ENCODE measurements at places on chromosomes 5 and 9. TPM values are rescaled to one million over a fixed set of nuclear protein-coding genes. Genes with fewer than 3 reads are reported as not detected.

DNA sequence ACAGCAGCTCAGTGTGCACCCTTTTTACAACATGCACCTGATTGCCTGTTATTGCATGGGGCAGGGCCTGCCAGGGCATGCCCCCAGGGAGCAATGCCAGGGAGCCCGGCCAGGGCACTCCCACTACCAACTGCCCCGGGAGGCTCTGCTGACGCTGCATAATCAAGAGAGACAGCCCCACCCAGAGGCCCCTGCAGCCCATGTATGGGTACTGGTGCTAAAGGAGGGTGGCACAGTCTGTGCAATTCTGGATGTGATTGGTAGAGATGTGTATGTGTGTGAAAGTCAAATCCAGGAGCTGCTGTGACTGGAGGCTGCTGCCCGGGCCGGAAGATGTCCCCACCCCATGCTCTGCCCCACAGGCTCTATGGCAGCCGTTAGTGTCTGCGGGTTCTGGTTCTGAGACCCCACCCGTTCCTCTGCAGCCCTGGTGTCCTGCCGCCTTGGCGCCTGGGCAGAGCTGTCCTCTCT is 3.9 kb upstream of the NEURL1B start:
- H3K36me3 ChIP-seq: no peaks in the 10 kb centered on the region
- DNase-seq: no peak
- H3K27me3 ChIP-seq: no peaks in the 10 kb centered on the region
- H3K4me1 ChIP-seq: peaks cover 16% of the 10 kb centered on the region
- no peak overlapping the region for H3K4me3 ChIP-seq
- no peak overlapping the region for H3K27ac ChIP-seq

DNA sequence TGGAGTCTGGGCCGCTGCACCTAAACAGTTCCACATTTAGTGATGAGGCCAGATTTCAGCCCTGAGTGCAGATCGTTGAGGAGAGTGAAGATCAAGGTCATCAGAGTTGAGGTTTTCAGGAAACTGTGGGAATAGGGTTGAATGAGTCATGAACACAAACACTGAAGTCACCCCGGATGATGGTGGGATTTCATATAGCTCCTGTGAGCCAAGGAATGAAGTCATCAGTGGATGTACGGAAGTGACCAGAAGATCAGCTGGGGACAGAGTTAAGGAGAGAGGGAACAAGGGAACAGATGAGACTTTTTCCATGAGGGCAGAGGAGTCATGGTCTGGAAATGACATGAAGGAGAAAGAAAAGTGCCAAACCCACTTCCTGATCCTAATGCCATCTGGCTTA is 36.5 kb downstream of the PALM2AKAP2 start:
- peaks cover 36% of the 10 kb centered on the region for H3K4me1 ChIP-seq
- no peaks in the 10 kb centered on the region for H3K27me3 ChIP-seq
- H3K27ac ChIP-seq: peak overlapping the region; percentile 39
- no peak overlapping the region for H3K4me3 ChIP-seq
- no peak for DNase-seq

Gene IL5
- total RNA-seq: not detected

DNA sequence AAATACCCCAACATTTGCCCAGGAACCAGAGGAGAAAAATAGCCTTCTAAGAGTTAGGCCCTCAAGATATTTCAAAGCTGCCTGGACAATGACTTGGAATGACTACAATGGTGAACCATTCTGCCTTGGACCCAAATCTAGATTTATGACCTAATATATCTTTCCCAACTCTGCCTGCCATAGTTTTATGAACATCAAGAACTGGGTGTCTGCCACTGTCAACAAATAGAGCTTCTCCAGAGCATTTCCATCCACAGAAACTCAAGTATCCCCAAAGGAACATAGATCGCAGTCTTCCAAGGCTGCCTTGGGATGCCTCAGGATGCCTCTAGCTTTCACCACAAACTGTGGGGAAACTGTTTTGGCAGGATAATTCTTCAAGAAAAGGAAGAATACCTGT is 48.2 kb upstream of the NFIB start:
- H3K4me1 ChIP-seq: peaks cover 18% of the 10 kb centered on the region
- peaks cover 9% of the 10 kb centered on the region for H3K36me3 ChIP-seq
- H3K27ac ChIP-seq: no peak overlapping the region
- DNase-seq: no peak
- no peak overlapping the region for H3K4me3 ChIP-seq
- no peaks in the 10 kb centered on the region for H3K27me3 ChIP-seq

GRCh38 chr5:83608122-83608521 is 112.5 kb downstream of the HAPLN1 start:
- no peaks in the 10 kb centered on the region for H3K36me3 ChIP-seq
- peak; percentile 14 for DNase-seq
- no peak overlapping the region for H3K4me3 ChIP-seq
- H3K27me3 ChIP-seq: no peaks in the 10 kb centered on the region
- no peak overlapping the region for H3K27ac ChIP-seq

Gene PCDHGB7
- 10.0 TPM for total RNA-seq

GRCh38 chr5:7745882-7746610 is 104.9 kb downstream of the CFAP90 start:
- no peaks in the 10 kb centered on the region for H3K36me3 ChIP-seq
- H3K4me1 ChIP-seq: no peaks in the 10 kb centered on the region
- H3K4me3 ChIP-seq: no peak overlapping the region
- no peak overlapping the region for H3K27ac ChIP-seq

DNA sequence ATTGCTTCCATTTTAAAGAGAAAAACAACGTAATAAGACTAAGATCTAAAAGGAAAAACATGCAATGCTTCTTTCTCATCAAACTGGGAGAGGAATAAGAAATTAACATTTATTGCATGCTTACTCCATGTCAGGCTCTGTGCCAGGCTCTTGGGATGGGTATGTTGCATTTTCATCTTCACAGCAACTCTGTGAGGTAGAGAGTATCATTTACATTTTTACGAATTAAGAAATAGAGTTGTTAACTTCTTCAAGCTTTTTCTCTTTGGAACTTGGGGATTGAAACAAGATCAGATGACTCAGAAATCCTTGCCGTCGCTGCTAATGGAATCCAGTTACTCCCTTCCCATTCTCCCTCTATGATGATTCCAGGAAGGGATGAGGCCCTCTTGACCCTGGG is 39.5 kb downstream of the PDE8B start:
- no peaks in the 10 kb centered on the region for H3K4me1 ChIP-seq
- no peaks in the 10 kb centered on the region for H3K27me3 ChIP-seq
- no peak overlapping the region for H3K4me3 ChIP-seq
- no peaks in the 10 kb centered on the region for H3K36me3 ChIP-seq
- no peak overlapping the region for H3K27ac ChIP-seq
- no peak for DNase-seq

Gene PCDHB5
- 4.4 TPM for total RNA-seq

Gene ITGA2
- 0.92 TPM for total RNA-seq

Gene PCDHB16
- 2.5 TPM for total RNA-seq

Gene SPINK7
- total RNA-seq: not detected

- no peak for DNase-seq
- H3K36me3 ChIP-seq: no peaks in the 10 kb centered on the region
- H3K27me3 ChIP-seq: peaks cover 5% of the 10 kb centered on the region
- H3K4me3 ChIP-seq: no peak overlapping the region
Measured at GRCh38 chr9:121800376-121800775, 148.9 kb downstream of the DAB2IP start.

GRCh38 chr5:56126487-56127179 is 106.5 kb downstream of the ANKRD55 start:
- no peaks in the 10 kb centered on the region for H3K36me3 ChIP-seq
- no peak overlapping the region for H3K27ac ChIP-seq
- no peaks in the 10 kb centered on the region for H3K27me3 ChIP-seq
- H3K4me3 ChIP-seq: no peak overlapping the region
- no peaks in the 10 kb centered on the region for H3K4me1 ChIP-seq

Gene SEC24A
- 8.8 TPM for total RNA-seq

DNA sequence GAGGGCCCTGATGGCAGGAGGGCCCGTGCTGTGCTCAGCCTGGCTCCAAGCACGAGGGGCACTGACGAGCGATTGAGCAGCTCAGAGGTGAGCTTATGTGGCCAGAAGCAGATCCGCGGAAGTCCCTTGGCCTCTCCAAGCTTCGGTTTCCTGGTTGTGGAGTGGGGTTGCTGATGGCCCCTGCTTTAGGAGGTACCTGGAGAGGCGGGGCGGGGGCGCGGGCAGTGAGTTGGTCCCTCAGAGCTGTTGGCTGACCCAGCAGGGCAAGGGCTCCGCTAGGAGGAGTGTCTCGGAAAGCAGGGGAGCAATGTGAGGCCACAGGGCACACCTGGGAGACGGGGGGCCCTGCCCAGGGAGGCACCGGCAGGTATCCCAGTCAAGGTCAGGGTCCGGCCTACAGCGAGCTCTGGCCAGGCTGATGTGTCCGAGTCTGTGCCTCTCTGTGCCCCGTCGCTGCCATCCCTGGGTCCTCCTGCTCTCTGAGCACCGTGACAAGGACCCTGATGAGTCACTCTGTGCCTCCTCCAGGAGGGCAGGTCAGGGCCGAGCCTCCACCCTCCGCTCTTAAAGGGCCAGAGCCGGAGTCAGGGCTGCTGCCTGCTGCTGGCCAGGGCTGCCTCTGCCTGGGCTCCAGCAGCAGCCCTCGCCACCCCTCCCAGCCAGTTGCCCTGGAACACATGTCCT is 14.8 kb downstream of the NCS1 start:
- peaks cover 17% of the 10 kb centered on the region for H3K4me1 ChIP-seq
- no peaks in the 10 kb centered on the region for H3K36me3 ChIP-seq
- no peak for DNase-seq

Gene UGT3A2
- total RNA-seq: not detected

GRCh38 chr5:161547406-161547737 is 847 bp upstream of the GABRB2 start:
- H3K4me3 ChIP-seq: peak overlapping the region; percentile 3
- H3K36me3 ChIP-seq: no peaks in the 10 kb centered on the region
- DNase-seq: no peak
- H3K27me3 ChIP-seq: peaks cover 4% of the 10 kb centered on the region

DNA sequence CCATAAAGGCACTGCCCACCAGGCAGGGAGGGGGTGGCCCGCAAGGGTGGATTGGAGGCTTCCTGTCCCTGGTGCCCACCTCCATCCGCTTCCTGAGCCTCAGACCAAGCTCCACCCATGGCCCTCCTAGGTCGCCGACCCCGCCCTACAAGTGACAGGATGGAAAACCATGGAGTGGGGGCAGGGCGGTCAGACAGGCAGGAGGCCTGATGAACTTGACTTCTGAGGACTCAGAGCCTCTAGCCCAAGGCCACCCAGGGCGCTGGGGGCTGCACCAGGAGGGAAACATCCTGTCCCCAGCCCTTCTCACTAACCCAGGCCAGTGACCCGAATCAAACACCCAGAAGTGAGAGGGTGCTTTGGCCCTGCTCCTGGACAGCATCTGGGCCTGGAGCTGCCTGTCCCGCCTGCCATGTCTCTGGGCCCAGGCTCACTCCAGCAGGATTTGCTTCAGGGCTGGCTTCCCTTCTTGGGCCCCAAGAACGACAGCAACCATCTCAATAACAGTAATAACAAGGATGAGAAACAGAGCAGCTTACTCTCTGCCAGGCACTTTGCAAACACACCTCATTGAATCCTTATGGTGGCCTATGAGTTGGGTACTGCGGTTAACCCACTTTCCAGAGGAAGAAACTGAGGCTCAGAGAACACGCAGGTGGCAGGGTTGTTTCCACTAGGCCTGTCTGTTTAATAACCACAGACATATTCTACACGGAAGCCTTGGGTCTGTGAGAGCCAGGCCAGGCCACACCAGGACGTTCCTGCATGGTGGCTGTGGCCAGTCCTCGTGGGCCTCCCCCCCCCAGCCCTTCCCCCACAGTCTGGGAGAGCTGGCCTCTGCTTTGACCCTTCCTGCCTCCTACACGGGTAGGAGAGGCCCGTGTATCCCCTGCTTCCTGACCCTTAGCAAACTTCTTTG is 4.4 kb upstream of the ST6GALNAC6 start:
- H3K4me1 ChIP-seq: peaks cover 43% of the 10 kb centered on the region
- no peak overlapping the region for H3K4me3 ChIP-seq

DNA sequence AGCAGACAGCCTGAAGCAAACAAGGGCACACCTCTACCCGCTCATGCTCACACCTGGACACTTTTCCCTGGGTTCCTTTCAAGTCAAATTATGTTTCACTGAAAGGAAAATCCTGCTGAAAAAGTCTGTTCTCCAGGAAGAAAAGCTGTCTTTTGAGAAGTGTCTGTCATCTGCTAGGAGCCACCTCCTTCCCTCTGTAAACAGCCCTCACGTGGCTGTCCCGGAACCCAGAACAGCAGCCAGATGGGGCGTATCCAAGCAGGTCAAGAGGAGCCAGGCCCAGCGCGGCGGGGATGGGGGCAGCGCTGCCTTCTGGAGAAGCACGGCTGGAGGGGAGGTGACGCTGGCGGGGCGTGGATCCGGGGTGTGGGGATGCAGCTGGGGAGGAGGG is at the start of gene PNPLA7:
PNPLA7 (minus strand) TSS at position 172 of the 391 bp plus-strand sequence. CDS start 205 bp downstream, outside the sequence.
- no peaks in the 10 kb centered on the region for H3K36me3 ChIP-seq
- H3K27ac ChIP-seq: peak within 1 kb of the TSS; percentile 90
- no peaks in the 10 kb centered on the region for H3K27me3 ChIP-seq
- DNase-seq: peak; percentile 92
- peak within 1 kb of the TSS; percentile 96 for H3K4me3 ChIP-seq

DNA sequence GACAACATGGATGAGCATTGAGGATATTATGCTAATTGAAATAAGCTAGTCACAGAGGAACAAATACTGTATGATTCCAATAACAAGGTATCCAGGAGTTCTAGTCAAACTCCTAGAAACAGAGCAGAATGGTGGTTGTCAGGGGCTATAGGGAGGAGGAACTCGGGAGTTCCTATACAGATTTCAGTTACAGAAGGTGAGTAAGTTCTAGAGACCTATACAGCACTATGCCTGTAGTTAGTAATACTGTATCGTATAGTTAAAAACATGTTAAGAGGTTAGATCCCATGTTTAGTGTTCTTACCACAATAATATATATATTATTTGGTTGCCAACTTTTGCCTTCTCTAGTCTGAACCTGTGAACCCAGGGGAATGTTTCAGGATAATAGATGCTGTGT is 7.9 kb upstream of the OXCT1 start:
- no peak overlapping the region for H3K27ac ChIP-seq
- H3K27me3 ChIP-seq: no peaks in the 10 kb centered on the region
- no peaks in the 10 kb centered on the region for H3K36me3 ChIP-seq

DNA sequence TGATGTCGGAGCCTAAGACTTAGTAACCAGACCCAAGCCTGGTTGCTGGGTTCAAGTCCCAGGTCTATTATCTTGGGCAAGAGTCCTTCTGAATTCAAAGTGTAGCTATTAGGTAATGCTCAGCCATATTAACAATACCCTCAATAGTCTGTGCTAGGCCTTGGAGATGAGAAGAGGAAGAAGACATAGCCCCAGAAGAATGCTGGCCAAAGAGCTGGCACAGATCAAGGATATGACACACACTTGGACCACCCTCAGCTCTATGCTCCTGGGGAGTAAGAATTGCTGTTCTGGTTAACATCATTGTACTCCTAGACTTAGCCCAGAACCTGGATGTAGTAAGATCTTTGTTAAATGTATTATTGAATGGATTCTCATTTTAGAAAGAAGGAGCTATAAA is 426.7 kb downstream of the CDK5RAP2 start:
- no peak overlapping the region for H3K27ac ChIP-seq
- DNase-seq: no peak
- H3K36me3 ChIP-seq: no peaks in the 10 kb centered on the region
- H3K4me3 ChIP-seq: no peak overlapping the region

Gene OR1J2
- total RNA-seq: 0.30 TPM

Gene PCDHA9
- not detected for total RNA-seq

Gene ORM2
- not detected for total RNA-seq

Data from heart right ventricle (tissue), 16 donors.